Breast epithelium (tissue), 4 donors: ENCODE measurements at places on chromosomes 12 and 14. TPM values are rescaled to one million over a fixed set of nuclear protein-coding genes. Genes with fewer than 3 reads are reported as not detected.
A peak's percentile ranks its signal among the peaks of the same experiment; 100 is the strongest.

- no peaks in the 10 kb centered on the region for H3K36me3 ChIP-seq
- no peaks in the 10 kb centered on the region for H3K4me1 ChIP-seq
- H3K27ac ChIP-seq: no peak overlapping the region
- H3K27me3 ChIP-seq: no peaks in the 10 kb centered on the region
- H3K4me3 ChIP-seq: no peak overlapping the region
Observed at GRCh38 chr14:19754172-19754571, 10.8 kb downstream of the OR4Q3 start.

TSPAN11 gene
- 0.48 TPM for total RNA-seq

DNA sequence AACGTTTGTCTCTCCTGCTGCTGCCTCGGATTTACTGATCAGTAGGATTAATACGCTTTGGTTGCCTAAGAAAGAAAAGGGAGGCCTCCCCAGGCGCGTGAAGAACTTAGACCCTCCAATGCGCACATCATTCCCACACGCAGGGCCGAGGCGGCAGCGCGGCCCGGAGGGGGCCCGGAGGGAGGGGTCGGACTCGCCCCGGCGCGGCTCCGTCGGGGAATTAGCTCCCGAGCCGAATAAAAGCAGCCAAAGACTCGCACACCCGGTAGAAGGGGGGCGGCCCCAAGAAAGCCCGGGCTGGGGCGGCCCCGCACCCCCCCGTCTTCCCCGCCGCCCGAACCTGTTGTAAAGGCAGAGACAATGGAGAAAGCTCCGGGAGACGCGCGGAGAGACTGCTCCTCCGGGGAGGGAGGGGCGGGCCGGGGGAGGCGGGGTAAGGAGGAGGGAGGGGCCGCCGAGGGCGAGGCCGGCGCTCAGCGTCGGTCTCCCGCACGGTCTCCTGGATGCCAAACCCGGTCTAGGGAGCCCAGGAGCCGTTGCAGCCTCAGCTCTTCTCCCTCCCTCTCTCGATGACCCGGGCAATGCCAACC is at the start of gene NELL2:
Gene NELL2 (minus strand): TSS at position 362 of the 590 bp plus-strand sequence. CDS start 446 bp downstream, outside the sequence.
- H3K36me3 ChIP-seq: no peaks in the 10 kb centered on the region
- H3K27me3 ChIP-seq: peaks cover 37% of the 10 kb centered on the region
- H3K4me3 ChIP-seq: peak within 1 kb of the TSS; percentile 50
- H3K4me1 ChIP-seq: peaks cover 3% of the 10 kb centered on the region
- no peak within 1 kb of the TSS for H3K27ac ChIP-seq
- no peak for DNase-seq

- H3K27ac ChIP-seq: peak overlapping the region; percentile 87
- no peaks in the 10 kb centered on the region for H3K36me3 ChIP-seq
- H3K27me3 ChIP-seq: no peaks in the 10 kb centered on the region
- H3K4me3 ChIP-seq: no peak overlapping the region
- DNase-seq: no peak
- H3K4me1 ChIP-seq: peaks cover 24% of the 10 kb centered on the region
Observed at GRCh38 chr14:76917158-76917596, 91.0 kb downstream of the LRRC74A start.

FAM186B gene
- total RNA-seq: 0.98 TPM
